ENCODE measurements at places on chromosomes 5 and 9. TPM values are rescaled to one million over a fixed set of nuclear protein-coding genes. Genes with fewer than 3 reads are reported as not detected.

GOLM1 gene
- 34.1 TPM for total RNA-seq

ANKDD1B gene
- 0.32 TPM for total RNA-seq

PCDHB14 gene
- total RNA-seq: 0.43 TPM

IL5 gene
- total RNA-seq: not detected

SLC4A9 gene
- total RNA-seq: not detected

DCAF12 gene
- total RNA-seq: 29.8 TPM

SLC36A3 gene
- total RNA-seq: not detected

CCDC192 gene
- not detected for total RNA-seq

NACC2 gene
- total RNA-seq: 30.3 TPM

RXFP3 gene
- under 0.01 TPM for total RNA-seq

FUT7 gene
- total RNA-seq: not detected

- no peak for DNase-seq
Observed at GRCh38 chr5:29001666-29002065, 1963.3 kb upstream of the CDH9 start.

GRCh38 chr5:58818465-58818864 lies 235.6 kb downstream of the RAB3C start:
- DNase-seq: no peak

DNA sequence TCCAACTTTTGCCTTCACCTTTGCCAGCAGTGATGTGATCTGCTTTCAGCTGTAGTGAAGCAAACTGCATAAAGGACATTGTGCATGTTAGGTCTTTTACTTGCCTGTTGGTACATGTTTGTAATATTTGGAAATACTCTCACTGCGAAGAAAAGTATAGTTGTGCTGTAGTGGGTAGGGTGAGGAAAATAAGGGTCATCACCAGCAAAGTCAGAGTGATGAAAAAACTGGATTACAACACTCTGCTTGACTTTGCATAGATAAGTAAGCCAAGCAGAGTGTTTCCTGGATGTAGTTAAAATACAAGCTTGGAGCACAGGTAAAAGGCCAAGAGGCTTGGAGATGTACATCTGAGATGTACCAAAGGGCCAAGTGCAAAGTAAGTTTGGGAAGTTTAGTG lies 16.7 kb downstream of the TGFBR1 start:
- no peak for DNase-seq

DNA sequence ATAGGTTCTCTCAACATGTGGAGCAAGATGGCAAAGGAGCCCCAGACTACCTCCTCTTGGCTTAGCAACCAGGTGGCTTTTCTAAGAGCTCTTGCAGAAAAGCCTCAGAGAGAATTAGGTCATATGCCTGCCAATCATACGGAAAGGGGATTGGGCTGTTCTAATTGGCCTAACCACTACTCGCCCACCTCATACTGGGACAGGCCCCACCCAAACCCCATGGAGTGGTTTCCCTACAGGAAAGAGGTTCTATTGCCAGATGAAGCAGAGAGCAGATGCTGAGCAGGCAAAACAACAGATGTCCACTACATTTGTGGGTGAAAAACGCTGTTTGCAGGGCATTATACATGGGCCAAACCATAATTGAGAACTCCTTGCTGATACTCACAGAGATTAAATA lies 29.0 kb downstream of the ABLIM3 start:
- no peak for DNase-seq

GRCh38 chr5:38639377-38640358 lies 83.2 kb upstream of the LIFR start:
- DNase-seq: peak; percentile 59

GRCh38 chr5:139903795-139904565 lies 108.4 kb downstream of the PSD2 start:
- DNase-seq: no peak

- DNase-seq: no peak
Observed at GRCh38 chr5:149636191-149636860, 55.0 kb downstream of the ARHGEF37 start.

- DNase-seq: no peak
Observed at GRCh38 chr5:4130819-4131218, 535.2 kb downstream of the IRX1 start.

DNA sequence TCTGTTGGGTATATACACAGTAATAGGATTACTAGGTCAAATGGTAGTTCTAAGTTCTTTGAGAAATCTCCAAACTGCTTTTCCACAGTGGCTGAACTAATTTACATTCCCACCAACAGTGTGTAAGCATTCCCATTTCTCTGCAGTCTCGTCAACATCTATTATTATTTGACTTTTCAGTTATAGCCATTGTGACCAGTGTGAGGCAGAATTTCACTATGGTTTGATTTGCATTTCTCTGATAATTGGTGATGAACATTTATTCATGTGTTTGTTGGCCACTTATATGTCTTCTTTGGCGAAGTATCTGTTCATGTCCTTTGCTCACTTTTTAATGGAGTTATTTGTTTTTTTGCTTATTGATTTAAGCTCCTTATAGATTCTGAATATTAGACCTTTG lies 596.2 kb upstream of the DAB2 start:
- no peak for DNase-seq

DNA sequence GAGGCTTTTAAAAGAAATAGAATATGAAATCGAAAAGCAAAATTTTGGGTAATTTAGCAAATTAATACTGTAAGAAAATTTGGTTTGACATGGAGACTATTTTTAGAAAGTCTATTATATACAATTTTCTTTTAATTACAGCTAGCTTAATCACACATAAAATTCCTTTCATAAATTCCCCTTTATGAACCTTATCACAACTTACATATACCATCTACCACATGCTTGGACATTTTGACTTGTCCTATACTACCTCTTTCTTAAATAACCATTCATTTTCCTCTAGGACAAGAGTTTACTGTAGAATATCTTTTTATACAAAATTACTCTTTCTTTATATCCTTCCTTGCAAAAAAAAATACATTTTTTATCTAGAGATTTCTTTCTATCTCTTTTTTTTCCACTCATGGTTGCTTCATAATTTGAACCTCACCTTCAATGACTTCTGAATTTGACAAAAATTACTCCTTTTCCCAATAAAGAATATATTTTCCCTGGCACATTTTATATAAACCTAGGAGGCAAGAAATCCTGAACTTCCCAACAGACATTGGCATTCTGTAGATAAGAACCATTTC lies 34.0 kb upstream of the SYK start:
- no peak for DNase-seq

DNA sequence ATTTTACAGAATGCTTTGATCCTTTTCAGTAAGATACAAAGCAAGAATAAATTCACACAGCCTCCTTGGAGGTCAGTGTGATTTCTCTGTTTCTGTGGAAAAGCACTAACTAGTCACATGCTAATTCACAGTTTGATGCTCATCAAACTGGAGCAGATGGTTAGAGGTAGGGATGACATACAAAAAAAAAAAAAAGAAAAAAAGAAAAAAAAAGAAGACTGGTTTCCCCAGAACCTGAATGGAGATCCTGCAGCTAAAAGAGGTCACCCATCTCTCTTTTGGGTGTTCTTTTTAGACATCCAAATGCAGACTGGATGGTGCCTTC lies 123.7 kb upstream of the ANKRD55 start:
- DNase-seq: no peak

DNA sequence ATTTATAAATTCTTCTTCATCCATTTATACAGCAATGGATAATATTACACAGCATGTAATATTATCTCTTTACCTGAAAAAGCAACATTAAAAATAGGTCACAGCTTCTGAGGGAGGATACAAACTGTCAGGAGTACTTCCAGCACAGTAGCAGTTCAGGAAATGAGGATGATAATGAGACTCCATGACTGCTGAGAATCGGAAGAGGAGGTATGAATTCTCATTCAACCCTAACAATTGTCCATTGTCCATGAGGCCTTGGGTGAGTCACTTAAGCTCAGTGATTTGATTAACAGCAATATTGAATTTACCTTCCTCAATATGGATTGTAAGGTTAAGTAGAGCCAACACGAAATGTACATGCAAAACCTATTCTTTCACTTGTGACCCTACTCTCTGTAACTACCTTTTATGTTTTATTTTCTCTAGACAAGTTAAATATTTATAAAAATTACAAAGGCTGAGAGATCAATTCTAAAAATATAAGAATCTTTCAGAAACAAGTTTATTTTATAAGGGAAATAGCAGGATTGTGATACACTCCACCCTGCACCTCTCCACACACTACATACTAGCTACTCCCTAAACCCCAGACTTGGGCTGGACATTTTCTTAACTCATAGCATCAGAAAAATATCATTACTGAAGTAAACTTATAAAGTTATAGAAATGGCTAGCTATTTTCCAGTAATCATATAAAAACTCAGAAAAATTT lies 159.1 kb upstream of the ACOT12 start:
- DNase-seq: no peak

- no peak for DNase-seq
Observed at GRCh38 chr5:76458486-76458830, 55.4 kb downstream of the IQGAP2 start.

DNA sequence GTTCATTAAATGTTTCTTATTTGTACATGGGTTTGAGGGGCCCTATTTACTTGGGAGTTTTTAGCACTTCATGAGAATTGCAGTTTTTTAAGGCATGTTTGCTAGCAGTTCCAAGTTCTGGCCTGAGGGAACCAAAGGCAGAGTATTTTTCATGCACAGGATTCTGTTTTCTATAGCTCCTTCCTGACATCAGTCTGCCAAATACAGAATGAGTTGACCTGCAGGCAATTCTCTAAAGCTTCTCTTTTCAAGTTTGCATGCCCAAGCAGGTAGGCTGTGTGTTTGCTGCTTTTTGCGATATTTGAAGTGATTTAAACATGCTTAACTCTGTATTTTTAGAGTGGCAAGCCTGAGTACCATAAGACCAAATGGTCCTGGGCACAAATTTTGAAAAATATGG lies 75.8 kb downstream of the AOPEP start:
- DNase-seq: no peak

- DNase-seq: no peak
Observed at GRCh38 chr9:94643176-94643575, 3.9 kb upstream of the FBP1 start.

GRCh38 chr5:26719803-26720202 lies 318.6 kb downstream of the CDH9 start:
- no peak for DNase-seq

- no peak for DNase-seq
Observed at GRCh38 chr5:170612256-170612678, 108.4 kb downstream of the KCNIP1 start.

- peak; percentile 82 for DNase-seq
Observed at GRCh38 chr5:115209279-115209678, 39.6 kb upstream of the TRIM36 start.

DNA sequence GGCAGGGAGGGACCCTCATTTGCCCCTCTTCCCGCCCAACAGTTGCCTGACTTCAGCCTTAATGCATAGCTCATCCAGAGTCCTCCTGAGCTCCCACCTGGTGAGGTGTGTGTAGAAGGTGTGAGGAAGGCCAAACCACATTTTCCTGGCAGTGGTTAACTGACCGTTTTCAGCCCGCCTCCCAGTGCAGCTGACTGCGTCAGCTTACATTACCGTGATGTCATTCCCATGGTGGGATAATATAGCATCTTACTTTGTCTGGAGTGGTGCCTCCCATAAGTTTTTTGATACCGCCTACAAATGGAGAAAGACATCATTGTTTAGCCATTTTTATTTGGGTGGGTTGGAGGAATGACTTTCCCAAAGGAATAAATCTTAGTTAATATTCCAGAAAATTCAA lies 151.9 kb downstream of the C9orf152 start:
- DNase-seq: no peak

DNA sequence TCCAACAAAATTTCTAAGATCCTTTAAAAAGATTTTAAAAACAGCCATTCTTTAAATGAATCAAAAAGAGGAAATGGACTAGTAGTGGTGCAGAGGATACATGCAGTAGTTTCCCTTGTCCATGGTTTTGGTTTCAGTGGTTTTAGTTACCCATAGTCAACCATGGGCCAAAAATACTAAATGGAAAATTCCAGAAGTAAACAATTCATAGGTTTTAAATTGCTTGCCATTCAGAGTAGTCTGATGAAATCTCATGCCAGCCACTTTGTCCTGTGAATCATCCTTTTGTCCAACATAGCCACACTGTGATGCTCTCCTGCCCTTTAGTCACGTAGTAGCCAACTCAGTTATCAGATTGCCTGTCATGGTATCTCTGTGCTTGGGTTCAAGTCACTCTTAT lies 286.1 kb downstream of the ANXA1 start:
- DNase-seq: peak; percentile 10

GRCh38 chr5:83026930-83027687 lies 50.1 kb downstream of the TMEM167A start:
- DNase-seq: peak; percentile 8

GRCh38 chr9:129720181-129720864 lies 32.5 kb downstream of the PTGES start:
- no peak for DNase-seq

DNA sequence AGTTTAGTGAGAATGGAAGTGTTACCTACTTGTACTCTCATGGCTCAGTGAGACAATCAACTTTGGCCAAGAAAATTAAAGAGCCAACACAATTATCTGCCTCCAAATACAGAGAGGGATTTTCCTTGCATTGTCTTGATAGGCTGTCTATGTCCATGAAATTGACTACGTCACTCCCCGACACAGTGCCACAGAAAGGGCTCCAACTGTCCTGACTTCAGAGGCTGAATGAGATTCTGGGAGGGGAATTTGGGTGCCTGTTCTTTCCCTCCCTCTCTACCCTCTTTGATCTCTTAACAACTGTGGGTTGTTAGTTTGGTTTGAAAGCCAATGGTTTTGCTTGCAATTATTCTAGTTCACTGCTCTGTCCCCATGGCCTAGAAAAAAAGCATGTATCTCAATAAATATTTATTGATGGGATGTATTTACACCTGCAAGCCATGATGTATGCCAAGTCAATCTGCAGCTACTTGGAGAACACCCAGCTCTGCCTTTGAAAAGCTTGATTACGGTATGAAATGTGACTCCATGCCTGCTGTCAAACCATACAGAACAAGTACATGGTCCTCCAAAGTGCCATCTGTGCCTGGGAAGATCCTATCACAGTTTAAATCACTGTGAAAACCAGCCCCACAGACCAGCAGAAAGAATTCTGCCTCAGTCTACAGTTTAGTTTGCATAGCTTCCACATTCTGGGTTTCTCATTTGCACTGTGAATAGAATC lies 37.3 kb downstream of the CAPSL start:
- DNase-seq: no peak

DNA sequence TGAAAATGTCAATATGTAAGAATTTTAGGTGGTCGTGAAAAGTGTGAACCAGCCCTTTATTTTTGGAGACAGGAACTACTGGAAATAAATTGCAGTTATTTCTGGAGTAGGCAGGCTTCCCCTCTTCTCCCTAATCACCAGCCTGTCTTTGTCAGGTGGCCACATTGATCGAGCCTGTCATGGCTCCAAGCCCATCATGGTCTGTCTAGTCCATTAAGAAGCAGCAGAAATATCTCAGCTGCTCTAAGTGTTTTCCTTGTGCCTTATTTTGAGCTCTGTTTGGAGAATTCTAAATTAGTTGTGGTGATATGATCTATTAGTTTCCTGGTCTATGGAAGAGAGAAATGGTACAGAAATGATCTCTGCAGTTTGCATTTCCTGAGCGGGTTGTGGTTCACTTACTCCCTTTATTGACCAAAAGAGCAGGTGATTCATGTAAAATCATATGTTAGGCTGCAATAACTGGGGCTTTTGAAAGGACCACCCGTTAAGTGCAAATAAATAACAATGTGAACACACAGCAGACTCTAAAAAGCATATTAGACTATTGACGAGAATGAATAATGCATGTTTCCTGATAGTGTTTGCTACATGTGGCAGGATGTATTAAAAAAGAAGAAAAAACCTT lies 42.3 kb downstream of the BASP1 start:
- no peak for DNase-seq
